ENCODE measurements at places on chromosomes 12 and 14. TPM values are rescaled to one million over a fixed set of nuclear protein-coding genes. Genes with fewer than 3 reads are reported as not detected.

Gene AKAP3
- total RNA-seq, result 1.0 TPM

Gene PLEK2
- total RNA-seq, result 3.7 TPM

Gene CLEC1A
- 1.0 TPM for total RNA-seq

Gene CCNT1
- 27.7 TPM for total RNA-seq

Gene PARP11
- 6.3 TPM for total RNA-seq

Gene GPRC5D
- not detected for total RNA-seq

Gene DEPDC4
- total RNA-seq, result 1.0 TPM

Gene KLHL42
- 13.6 TPM for total RNA-seq

Gene EML5
- total RNA-seq, result 1.0 TPM

Gene BCL7A
- 9.4 TPM for total RNA-seq

Gene DENND5B
- total RNA-seq, result 29.2 TPM
